GM19239 (cell line): ENCODE measurements at places on chromosomes 16 and 17.

DNA sequence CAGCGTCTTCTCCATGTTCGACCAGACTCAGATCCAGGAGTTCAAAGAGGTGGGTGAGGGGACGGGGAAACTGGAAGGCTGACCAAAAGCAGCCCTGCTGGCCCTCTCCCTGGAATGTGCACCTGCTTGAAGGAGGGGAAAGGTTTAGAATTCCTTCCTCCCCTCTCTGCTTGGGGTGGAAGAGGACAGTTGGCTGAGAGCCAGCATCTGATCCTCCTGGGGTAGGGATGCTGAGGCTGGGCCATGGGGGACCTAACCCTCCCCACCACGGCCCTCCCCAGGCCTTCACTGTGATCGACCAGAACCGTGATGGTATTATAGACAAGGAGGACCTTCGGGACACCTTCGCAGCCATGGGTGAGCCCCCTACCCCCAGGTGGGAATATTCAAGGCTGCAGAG, 1.3 kb downstream of the MYL11 start:
- DNase-seq = no peak

GRCh38 chr16:27618606-27619327, 68.8 kb downstream of the KATNIP start:
- no peak for DNase-seq

- no peak for DNase-seq
Observed at GRCh38 chr17:41322094-41322902, 6.8 kb upstream of the KRTAP17-1 start.

DNA sequence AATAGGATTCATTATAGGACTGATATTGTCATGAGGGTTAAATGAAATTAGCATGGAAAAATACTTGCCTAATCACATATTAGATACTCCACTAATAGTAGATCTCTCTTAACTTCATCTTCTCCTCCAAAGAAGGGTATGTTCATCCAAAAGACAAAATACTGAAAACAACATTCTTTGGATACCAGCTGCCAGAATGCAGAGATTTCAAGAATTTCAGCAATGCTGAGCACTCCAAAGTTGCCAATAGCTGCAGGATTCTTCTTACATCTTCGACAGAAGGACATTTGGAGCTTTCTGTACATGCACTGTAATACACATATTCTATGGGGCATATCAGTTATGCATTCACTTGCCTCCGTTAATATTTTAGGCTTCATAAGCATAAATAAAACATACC, 436.5 kb downstream of the HAPSTR1 start:
- no peak for DNase-seq

DNA sequence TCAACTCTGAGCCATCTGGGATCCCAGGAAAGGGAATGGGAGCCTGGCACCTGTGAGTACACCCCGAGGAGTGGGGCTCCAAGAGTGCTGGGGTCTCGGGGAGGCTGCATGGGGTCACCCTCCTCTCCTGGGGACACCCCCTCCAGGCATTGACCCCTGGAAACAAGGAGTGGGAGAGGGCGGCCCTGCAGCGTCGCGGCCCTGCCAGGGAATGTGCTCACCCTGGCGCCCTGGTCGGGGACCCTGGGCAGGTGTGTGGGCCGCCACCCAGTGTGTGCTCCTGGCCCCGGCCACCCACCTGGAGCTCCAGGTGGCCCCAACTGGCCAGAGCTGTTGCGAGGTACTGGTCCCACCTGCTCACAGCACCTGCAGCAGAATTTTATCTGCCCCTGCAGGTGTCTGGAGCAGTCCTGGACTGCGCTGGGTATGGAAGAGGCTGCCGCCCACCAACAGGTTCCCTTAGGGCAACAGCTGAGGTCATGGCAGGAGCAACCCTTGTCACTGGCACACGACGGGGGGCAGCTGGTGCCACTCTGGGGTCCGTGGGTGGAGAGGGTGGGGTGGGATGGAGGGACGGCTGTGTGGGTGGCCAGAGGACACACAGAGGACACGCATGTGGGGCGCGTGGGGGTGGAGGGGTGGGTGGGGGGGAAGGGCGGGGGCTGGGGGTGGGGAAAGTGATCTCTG, 5.4 kb upstream of the PABPN1L start:
- DNase-seq = no peak

DNA sequence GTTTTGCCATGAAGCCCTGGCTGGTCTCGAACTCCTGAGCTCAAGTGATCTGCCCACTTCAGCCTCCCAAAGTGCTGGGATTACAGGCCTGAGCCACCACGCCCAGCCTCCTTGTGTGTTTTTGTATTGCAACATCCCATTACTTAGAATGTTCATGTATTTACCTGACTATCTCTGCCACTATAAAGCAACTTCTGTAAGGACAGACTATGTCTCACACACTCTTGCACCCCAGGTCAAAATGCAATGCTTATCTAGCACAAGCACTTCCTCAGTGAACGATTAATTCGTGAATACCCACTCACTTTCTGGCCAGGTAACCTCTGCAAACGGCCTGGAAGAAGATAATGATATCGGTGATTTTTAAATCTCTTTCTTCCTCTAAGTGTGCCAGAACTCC, 82.6 kb downstream of the NDEL1 start:
- DNase-seq = no peak
